ENCODE measurements at places on chromosomes 6 and 20.

GRCh38 chr6:45478240-45478639, 100.5 kb upstream of the SUPT3H start:
- no peak for DNase-seq

- peak; percentile 45 for DNase-seq
Measured at GRCh38 chr6:28251661-28252008, 434 bp downstream of the ZKSCAN4 start.

DNA sequence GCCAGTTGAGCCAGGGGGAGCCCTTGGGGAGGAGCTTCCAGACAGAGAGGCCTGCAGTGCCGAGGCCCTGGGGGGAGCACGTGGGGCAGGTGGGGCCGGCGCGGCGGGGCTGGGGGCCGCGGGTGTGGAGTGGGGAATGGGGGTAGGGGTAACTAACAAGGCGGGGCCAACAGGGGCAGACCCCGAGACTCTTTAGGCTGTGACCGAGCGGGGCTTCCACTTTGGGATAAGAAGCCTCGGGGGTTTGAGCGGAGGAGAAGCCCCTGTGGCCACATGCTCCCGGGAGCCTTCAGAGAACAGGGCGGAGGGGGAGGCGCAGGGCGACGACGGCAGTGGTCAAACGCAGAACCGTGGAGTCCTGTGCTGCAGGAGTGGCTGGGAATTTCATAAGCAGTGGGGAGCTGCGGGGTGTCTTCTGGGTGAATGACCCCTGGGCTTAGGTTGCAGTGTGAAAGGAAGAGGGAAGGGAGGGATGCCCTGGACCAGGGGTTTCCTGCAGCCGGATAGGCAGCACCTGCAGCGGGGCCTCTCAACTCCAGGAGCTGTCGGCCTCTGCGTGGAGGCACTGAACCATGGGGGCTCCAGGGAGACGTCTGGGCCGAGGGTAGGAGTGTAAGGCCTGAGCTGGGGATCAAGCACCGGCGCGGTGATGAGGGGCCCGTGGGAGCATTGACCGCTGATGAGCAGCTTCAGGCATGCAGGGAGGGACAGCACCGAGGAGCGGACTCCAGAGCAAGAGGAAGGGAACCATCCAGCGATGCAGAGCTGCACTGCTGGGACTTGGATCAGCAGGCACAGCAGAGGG, 121.0 kb downstream of the SYNDIG1 start:
- DNase-seq: no peak

DNA sequence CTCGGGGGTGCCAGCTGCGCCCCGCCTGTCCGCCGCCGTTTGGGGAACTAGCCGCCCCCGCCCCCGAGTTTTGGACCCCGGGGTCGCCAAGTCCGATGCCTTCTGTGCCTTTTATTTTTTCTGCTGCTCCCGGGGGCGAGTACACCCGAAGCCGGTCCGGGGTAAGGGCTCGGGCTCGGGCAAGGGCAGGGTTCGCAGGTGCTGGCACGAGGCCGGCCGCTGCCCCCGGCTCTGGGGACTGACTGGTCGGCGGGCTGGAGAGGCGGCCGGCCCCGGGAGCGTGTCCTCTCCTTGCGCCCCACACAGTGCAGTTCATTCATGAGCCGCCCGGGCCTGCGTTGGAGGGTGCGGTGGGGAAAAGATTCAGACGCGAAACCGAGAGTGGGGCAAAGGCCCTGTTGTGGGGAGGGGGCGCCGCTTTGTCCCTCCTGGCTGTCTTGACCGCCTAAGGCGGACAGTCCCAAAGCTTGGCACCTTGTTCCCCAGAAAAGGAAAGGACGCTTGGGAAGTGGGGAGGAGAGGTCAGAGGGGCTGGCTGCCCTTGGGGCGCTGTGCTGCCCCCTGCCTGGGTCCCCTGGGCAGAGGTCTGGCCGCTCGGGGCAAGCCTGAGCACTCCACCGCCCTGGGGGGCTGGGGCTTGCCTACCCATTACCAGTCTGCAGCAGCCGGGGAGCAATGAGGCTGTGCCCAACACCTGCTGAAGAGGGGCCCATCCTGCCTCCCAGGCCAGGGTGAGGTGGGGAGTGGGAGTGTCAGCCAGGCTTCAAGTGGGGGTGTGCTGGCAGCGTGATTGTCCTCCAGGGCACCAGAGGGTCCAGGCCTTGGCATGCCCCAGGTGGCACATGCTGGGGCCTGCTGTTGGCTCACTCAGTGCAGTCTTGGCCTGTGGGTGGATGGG, 915 bp downstream of the TMEM63B start:
- DNase-seq: peak; percentile 34

DNA sequence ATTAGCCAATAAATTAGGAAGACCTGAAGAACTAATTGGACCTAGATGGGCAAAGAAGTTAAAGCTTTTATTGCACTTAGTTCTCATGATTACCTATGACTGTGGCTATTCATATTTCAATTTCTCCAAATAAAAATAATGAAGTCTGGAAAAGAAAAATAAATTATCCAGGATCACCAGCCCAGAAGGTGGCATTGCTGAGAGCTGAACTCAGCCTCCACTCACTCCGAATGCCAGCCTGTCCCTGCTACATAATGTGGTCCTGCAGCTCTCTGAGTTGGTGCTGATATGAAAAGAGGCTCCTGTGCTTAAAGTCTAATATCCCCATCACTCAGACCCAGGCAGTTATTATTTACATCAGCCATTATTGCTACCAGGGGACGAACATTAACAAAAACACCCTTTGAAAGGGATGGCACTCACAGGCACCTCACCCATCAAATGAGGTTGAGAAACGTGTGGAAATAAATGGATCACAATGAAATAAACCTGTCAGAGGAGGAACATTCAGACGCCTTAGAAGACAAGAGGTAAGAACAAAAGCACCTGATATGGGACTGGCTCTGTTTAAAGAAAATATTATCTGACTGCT, 649.7 kb upstream of the CHD6 start:
- no peak for DNase-seq

DNA sequence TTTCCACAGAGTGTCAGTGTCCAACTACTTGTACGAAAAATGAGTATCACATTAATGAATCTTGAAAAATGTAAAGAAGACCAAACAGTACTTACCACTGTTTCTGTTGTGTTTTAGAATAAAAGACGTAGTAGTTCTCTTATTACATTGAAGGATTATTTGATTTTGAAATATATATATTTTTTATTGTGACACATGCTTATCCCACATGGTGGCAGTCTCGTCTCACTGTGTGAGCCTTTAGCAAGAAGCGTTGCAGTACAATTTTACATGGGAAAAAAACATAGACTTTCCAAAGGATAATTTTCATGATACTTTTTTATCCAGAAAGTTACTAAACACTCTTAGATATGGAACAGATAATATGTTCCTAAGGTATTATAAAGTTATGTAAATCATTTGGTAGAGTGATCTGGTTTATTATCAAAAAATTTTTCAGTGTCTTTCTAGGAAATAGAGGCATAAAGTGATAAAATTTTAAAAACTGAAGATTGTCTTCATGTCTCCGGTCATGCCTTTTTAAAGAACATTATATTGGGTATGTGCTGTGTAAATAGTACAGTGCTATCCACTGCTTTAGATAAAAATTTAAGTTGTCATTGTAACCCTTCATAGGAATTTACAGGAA, 117.5 kb upstream of the SAMD5 start:
- no peak for DNase-seq

DNA sequence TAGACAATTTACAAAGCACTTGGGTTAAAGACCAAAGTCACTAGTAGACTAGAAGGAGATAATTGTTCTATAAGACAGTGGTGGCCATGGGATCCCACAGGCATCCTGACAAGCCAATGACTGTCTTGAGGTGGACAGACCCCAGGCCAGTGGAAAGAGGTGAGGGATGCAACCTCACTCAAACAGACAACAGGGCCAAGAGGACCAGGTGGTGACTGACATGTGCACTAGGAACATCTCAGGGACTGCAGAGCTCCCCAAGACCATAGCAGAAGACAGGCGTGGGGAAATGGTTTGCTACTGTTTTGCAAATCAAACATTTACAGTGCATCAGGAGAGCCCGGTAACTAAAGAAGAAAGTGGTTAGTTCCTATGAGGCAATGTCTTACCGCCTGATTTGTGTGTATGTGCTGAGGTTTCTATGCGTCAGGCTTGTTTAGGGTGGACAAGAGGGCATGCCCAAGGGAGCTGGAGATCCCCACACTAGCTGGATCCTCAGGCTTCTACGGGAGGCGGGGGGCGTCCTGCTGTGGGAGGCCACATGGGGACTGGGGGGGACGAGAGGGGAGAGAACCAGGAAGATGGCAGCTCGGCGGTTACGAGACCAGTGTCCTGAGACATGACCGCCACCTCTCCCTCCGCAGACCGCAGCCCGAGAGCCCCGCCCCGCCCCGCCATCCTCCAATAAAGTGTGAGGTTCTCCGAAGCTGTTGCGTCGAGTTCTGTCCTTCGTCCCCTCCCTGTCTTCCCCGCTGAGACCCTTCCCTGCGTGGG, 623 bp upstream of the MRPS26 start:
- peak; percentile 68 for DNase-seq

- no peak for DNase-seq
Measured at GRCh38 chr6:148898376-148899014, 151.7 kb downstream of the UST start.

- no peak for DNase-seq
Measured at GRCh38 chr6:2959909-2960719, 11.3 kb downstream of the SERPINB6 start.

DNA sequence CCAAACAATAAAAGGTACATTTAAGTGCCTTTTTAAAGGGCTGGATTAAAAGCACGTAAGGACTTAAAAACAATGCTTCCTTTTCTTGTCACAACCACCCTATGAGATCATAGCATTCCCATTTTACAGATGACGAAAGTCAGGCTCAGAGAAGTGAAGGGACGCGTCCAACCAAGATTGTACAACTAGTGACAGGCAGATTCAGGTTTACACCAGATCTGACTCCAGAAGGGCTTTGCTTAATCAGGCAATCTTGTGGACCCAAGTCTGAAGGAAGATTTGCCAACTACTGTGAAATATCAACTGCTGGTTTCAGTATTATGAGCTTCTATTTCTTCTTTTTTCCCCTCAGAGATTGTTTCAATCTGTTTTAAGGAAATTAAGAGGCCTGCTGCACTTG, 877 bp downstream of the ENPP4 start:
- no peak for DNase-seq

GRCh38 chr6:168042426-168043192, 36.4 kb downstream of the FRMD1 start:
- DNase-seq: no peak

DNA sequence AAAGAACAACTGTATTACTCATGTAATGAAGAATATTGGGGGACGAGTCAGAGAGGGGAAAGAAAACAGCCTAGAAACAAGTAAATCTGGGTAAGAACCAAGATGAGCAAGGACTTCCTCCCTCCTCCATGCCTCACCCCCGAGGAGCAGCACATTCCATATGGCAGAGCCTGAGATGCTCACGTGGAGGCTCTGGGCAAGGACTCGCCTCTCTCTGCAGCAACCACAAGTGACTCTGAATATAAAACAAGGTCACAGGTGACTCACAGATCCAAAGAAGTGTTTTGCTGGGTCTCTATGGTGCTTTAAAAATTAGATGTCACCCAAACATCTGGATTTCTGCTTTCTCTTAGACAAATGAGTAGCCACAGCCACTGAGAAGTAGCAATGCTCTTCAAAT, 453.0 kb upstream of the SULF2 start:
- no peak for DNase-seq

DNA sequence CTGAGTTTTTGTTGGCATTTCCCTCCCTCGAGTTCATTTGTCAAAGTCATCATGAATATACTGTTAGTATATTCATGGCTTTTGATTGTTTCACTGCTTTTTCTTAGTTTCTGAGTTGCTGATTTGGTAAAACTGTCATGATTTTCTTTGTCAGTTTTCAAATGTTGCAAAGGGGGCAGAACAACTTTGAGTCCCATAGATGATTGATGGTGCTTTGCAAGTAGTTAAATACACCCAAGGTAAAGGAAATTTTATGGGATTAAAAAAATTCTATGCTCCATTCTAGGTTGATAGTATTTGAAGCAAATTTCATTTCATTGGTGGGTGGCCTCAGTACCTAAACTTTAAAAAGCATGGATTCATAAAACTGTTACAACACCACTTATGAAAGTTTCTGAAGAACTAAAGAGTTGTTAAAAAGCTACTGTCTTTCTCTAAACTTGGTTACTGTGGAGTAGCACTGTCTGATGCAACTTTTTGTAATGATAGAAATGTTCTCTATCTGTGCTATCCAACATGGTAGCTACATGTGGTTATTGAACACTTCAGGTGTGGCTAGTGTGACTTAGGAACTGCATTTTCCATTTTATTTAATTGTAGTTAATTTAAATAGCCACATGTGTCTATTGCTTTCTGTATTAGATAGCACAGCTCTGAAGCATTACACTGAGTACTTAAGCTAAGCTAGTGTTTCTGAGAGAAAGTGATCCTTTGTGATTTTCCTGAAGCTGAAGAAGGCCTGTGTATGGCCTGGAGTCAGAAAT, 153.6 kb downstream of the ZFAND3 start:
- no peak for DNase-seq

- no peak for DNase-seq
Measured at GRCh38 chr20:11108102-11108810, 434.5 kb upstream of the JAG1 start.

DNA sequence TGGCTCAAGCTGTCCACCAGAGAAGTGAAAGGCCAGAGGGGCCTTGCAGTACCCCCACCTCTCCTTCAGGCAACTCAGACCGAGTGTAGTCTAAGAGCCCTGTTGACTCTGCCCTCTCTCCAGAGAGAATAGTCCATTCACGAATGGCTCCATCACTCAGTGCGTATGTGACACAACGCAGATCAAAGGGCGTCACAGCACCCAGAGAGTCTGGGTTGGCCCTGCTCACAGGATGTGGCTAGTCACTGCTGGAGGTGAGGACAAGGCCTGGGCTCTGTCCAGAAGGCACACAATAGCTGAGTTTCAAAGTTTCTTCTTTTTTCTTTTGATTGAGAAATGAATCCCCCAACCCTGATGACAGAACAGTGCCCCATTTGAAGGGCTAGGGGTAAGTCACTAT, 74.1 kb downstream of the TRMT11 start:
- DNase-seq: no peak

DNA sequence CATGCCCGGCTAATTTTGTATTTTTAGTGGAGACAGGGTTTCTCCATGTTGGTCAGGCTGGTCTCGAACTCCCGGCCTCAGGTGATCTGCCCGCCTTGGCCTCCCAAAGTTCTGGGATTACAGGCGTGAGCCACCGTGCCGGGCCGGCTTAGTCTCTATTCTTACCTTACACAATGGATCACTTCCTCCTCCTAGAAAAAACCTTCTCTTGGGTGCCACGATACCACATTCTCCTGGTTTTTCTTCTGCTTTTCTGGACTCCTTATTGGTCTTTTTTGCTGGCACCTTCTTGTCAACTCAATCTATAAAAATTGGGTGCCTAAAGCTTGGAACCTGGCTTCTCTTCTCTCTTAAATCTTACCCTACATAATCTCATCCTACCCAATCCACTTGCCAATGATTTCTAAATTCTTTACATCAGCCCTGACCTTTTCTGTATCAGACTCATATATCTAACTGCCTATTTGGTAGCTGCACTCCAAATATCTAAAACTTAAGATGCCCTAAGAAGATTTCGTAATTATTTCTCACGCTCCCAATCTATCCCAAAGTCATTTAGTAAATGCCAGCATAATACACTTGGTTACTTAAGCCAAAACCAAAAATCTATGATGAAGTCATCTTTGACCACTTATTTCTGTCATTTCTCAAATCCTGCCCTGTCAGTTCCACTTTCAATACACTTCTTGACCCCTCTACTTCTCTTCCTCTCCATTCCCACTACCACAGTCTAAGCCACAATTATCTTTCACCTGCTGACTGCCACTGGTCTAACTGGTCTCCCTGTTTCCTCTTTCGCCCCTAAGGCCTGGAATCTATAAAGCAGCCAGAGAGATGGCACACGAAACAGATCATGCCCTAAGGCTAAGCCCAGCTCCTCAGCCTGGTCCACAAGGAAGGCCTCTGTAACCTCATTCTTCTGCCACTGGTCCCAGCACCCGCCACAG, 43.2 kb downstream of the ELMO2 start:
- DNase-seq: no peak

GRCh38 chr20:44188752-44189151, 1.8 kb upstream of the JPH2 start:
- no peak for DNase-seq

All from stimulated activated naive CD8-positive, alpha-beta T cell treated with anti-CD3 and anti-CD28 coated beads, Interleukin-15, Interleukin-2, amounts not matched to agents 100 U/mL and 50 U/mL, for 24 hours (primary cell).